Activated T-helper 1 cell treated with anti-CD3 and anti-CD28 coated beads, Interleukin-12 subunit alpha, Interleukin-12 subunit beta, Interleukin-2, Interleukin-4 antibody, amounts not matched to agents 30 ng/mL and 10 ng/mL and 1 ng/mL, durations not matched to agents 14 hours and 24 hours and 36 hours (primary cell): ENCODE measurements at places on chromosomes 5 and 9. TPM values are rescaled to one million over a fixed set of nuclear protein-coding genes. Genes with fewer than 3 reads are reported as not detected.

PLAC8L1 gene
- 0.37 and 0.99 TPM in 2 replicates for total RNA-seq

TTC23L gene
- total RNA-seq, result not detected in 2 replicates

TPM2 gene
- total RNA-seq, result 2.5 and 4.5 TPM in 2 replicates

BRINP1 gene
- total RNA-seq, result not detected in 2 replicates

NPR3 gene
- total RNA-seq, result not detected in 2 replicates

PCDHA3 gene
- total RNA-seq, result not detected in 2 replicates

SLC12A2 gene
- total RNA-seq, result 23.9 and 24.8 TPM in 2 replicates

ADRA1B gene
- total RNA-seq, result not detected in 2 replicates

DNAI1 gene
- not detected in 2 replicates for total RNA-seq

SPATA31E1 gene
- not detected in 2 replicates for total RNA-seq

CCDC192 gene
- not detected in 2 replicates for total RNA-seq

TRIM32 gene
- 16.0 and 18.2 TPM in 2 replicates for total RNA-seq

KCNT1 gene
- not detected in 2 replicates for total RNA-seq

NLN gene
- 24.4 TPM in 2 replicates for total RNA-seq

CSF2 gene
- 1,648 and 1,678 TPM in 2 replicates for total RNA-seq

GGTA1 gene
- total RNA-seq, result 0.12 and 0.16 TPM in 2 replicates

FOXI1 gene
- not detected in 2 replicates for total RNA-seq

SLC22A5 gene
- total RNA-seq, result 4.3 and 6.2 TPM in 2 replicates

UBTD2 gene
- total RNA-seq, result 5.0 and 6.1 TPM in 2 replicates

SLC9A3 gene
- 2.3 and 3.0 TPM in 2 replicates for total RNA-seq

TAF11L5 gene
- total RNA-seq, result not detected in 2 replicates

SH3RF2 gene
- 0.18 TPM in 1 of 2 replicates, not detected in the other for total RNA-seq

TAF11L10 gene
- not detected in 2 replicates for total RNA-seq

STK32A gene
- total RNA-seq, result not detected in 2 replicates

FAM169A gene
- 3.2 and 3.5 TPM in 2 replicates for total RNA-seq
